ENCODE measurements at places on chromosomes 13 and 19.

- no peak for DNase-seq
These were observed 251.3 kb upstream of the ATXN8OS start for GRCh38 chr13:69856331-69856730.

DNA sequence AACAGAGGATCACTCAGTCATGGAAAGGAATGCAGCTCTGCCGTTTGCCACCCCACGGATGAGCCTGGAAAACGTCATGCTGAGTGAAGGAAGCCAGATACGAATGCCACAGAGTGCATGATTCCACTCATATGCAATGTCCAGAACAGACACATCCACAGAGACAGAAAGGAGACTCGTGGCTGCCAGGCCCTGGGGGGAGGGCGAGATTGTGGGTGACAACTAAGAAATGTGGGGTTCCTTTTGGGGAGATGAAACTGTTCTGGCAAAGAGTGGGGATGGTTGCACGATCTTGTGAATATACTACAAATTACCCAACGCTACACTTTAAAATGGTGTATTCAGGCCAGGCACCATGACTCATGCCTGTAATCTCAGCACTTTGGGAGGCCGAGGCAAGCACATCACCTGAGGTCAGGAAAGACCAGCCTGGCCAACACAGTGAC is 27.2 kb upstream of the NAPA start:
- no peak for DNase-seq

GRCh38 chr13:109331898-109332297 is 454.5 kb downstream of the IRS2 start:
- no peak for DNase-seq

DNA sequence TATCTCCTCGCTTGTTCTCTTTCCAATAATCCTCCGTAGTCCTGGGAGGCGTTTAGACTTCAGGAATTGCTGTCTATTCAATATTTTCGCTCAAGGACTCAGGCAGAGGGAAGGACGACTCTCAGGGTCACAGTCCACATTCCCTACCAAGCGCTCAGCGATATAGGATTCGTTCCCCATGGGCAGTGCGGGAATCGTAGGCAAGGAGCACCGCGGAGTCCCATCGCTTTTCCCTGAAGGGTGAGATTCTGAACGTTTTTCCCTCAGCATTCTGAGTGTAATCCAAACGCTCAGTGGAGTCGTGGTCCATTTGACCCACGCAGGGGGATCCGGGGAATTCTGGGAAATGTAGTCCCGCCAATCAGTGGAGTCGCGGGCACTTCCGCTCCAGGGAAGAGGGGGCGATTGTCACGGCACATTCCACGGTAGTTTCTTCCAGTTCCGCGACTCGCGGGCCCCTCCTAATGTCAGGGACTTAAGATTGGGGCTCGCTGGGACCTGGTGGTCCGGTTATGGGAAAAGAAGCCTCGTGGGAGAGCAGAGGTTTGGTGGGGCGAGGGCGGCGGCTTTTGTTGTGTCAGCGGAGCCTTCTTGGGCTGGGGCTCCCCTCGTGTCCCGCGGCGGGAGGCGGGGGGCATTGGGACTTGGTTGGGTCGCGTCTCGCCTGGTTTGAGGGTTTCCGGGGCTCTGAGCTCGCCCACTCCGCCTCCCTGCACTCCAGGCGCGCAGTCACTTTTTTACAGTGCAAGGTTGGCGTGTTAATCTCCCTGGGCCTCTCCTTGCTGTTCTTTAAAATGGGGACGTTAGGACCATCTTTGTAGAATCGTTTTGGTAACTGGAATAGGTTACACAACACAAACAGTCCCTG is at the start of gene ZNF234:
TSS of gene ZNF234 (plus strand) at position 364 of the 868 bp plus-strand sequence. CDS start 3,079 bp downstream, outside the sequence.
- DNase-seq: peak; percentile 80

DNA sequence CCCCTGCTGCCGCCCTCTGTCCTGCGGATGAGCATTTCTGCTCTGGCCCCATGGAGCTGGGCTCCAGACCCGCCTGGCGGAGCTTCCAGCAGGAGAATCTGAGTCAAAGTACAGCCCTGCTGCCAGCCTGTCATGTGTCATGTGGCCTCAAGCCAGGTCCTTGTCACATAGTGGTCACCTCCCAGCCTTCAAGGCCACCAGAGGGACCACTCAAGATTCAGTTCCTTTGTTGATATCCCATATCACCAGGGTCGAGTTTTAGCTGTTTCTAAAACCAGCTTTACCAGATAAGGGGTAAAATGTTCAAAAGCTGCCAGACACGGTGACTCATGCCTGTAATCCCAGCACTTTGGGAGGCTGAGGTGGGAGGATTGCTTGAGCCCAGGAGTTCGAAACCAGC is 13.4 kb downstream of the THOP1 start:
- DNase-seq: no peak

GRCh38 chr19:815079-815774 is 6.5 kb downstream of the PLPPR3 start:
- no peak for DNase-seq

DNA sequence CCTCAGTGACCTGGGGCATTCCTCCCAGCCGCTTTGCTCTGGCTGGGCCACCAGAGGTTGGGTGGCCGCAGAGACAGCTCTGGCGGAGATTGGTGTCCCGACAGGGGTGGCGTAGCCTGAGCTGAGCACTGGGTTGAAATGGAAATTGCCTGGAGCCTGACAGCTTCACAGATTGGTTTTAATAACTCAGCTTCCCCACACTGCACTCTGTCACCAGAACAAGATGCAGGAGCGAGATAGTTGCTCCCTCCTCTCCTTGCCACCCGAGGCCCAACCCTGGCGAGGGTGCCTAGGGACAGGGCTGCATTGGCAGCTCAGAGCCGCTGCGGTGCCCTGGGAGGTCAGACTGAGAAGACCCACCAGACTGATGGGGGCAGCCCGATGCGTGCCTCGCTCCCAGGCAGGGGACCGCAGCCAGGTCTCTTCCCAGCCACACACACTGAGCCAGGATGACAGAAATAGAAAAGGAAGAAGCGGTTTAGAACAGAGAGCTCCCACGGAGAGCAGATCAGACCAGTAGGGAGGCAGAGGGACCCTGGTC is 84.1 kb downstream of the KDM4B start:
- DNase-seq: no peak

DNA sequence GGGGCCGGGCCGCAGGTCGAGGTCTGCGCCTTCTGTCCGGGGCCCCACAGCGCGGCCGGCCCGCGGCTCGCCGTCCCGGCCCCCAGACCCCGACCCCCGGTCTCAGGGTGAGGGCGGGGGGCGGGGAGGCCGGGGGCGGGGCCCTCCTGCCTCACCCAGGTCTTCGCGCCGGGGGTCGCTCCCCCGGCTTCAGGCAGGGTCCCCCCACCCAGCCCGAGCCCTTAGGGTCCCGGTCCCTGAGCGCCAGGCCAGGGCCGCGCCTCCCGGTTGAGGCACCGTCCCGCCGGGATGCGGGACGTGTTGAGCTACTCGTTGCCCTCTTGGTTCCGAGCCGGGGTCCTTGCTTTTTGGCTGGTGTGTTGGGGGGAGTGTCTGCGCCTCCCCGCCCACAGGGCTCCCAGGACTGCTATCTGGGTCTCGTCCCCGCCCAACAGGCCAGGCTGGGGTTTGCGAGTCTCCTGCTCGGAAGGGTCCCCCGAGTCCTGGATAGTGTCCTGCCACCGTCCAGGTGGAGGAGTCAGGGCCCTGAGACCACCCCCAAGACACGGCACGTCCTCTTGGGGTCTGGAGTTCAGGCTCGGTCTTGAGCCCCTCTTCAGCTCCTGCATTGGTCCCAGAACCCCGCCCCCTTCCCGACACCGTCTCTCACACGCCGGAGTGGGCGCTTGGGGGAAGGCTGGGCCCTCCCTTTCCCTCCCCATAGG is 452 bp downstream of the PIAS4 start:
- DNase-seq: peak; percentile 31

GRCh38 chr13:94188201-94188854 is 291.2 kb downstream of the DCT start:
- DNase-seq: no peak

- no peak for DNase-seq
These were observed 192.3 kb downstream of the SHISA2 start for GRCh38 chr13:25859528-25859927.

- DNase-seq: no peak
These were observed at the start of gene POU4F1 for GRCh38 chr13:78603240-78603957. Gene POU4F1 (minus strand): TSS chr13:78603552. CDS start chr13:78603326, 226 bp downstream.

- no peak for DNase-seq
These were observed 19.2 kb upstream of the PHF11 start for GRCh38 chr13:49476529-49476928.

GRCh38 chr13:20161275-20161950 is 561 bp upstream of the GJA3 start:
- DNase-seq: no peak

DNA sequence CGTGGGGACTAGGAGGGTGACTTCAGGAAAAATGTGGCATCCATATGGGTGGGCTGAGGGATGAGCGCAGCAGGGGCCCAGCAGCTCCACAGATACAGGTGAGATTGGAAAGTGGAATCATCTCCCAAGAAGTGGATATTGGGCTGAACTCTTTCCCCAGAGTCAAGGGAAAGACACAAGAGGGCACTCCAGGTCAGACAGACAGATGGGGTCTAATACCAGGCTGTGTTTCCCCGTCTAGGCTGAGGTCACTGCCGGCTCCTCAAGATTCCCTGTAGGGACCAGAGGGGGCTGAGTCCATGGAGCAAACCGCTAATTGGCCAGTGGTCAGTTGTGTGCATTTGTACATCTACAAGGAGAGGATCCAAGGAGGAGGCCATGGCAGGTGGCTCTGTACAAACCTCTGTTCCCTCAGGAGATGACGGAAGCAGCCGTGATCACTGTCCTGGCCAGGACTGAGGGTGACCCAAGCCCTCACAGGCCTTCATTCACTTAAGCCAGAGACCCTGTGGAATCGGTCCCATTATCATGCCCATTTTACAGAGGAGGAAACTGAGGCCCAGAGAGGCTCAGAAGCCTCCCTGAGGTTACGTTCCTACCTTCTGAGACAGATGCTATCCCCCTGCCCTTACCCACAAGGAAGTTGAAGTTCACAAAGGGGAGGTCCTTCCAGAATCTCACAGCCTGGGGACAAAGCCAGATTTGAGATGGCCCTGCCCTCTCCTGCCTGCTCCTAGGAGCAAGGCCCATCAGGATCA is 14.9 kb upstream of the IGLON5 start:
- DNase-seq: no peak

DNA sequence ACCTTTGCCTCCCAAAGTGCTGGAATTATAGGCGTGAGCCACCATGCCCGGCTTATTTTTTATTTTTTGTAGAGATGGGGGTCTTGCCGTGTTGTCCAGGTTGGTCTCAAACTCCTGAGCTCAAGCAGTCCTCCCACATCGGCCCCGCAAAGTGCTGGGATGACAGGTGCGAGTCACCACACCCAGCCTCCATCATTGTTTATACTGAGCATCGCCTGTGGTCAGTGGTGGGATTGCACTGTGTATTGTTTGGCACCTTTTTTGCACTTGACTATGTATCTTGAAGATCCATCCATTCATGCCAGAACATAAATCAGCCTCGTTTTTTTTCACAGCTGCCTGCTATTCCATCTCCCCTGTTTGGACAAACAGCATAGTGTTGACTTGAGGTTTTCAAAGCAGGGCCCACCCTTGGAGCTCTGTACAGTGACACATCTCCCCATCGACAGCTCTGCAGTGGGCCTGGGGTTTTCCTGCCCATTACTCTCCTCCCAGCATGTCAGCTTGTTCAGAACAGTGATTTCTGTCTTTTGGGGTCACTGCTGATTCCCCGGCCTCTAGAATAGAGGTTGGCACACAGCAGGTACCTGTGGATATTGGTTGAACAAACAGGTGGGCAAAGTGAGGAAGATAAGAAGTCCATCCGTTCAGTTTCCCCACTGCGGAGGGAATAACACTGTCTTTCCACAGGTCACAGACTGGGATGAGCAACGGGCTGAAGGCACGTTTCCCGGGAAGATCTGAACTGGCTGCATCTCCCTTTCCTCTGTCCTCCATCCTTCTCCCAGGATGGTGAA is 8.2 kb upstream of the UPK1A start:
- no peak for DNase-seq

- DNase-seq: no peak
These were observed 407.3 kb downstream of the DACH1 start for GRCh38 chr13:71459708-71460107.

- DNase-seq: no peak
These were observed 5.9 kb upstream of the SLC7A10 start for GRCh38 chr19:33231511-33231910.

DNA sequence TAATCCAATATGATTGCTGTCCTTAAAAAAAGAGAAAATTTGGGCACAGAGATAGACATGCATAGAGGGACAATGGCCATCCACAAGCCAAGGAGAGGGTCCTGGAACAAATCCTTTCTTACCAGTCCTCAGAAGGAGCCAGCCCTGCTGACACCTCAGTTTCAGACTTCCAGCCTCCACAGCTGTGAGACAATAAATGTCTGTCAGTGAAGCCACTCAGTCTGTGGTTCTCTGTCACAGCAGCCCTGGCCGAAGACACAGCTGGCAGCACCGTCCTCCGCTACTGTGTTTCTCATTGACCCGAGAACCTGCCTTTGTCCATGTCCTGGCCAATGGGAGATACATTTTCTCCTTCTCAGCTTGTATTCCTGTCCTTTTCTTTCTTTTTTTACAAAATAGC is 207.9 kb downstream of the TM9SF2 start:
- no peak for DNase-seq

- no peak for DNase-seq
These were observed 3.4 kb downstream of the DMKN start for GRCh38 chr19:35509861-35510625.

DNA sequence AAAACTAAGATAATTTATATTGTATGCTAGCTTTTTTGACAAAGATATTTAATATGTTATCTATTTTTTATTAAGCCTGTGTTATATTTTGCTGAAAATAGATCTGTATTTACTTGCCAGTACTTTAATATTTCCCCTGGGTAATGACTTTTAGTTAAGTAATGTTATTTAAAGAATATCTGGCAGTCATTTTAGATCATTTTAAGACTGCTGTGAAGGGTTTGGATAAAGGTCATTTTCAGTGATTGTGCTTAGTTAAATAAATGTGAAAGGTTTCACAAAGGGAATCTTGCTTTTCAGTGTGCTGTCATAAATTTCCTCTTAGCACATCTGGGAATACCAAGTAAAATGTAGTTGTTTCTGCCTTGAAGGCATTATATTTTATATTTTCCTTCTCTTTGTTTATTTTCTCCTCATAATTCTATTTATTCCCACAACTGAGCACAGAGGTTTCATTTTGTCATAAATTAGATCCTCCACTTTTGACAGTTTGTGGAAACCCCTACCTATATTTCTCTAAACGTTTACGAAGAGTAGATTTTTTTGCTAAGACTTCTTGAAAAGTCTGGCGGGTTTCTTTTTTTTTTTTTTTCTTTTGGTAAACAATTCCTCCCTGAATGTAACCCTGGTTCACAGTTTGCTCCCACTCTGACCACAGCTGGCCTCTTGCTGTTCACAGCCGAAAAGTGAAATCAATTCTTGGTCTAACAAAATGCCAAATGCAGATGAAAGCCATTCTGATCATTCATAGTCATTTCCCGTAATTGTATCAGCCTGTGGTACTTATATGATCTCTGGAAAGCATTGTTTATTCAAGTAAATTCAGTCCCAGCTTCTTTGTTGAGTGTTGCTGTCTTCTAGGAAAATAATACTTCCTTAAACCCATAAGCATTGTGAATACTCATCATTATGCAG is 87.8 kb downstream of the MAB21L1 start:
- no peak for DNase-seq
